NCI-H2107 (cell line): ENCODE measurements at places on chromosomes 5 and 9.

- no peak for DNase-seq
Measured at GRCh38 chr9:110555551-110556331, 23.8 kb downstream of the SVEP1 start.

GRCh38 chr5:60196385-60197113 is 303.0 kb upstream of the PDE4D start:
- no peak for DNase-seq

DNA sequence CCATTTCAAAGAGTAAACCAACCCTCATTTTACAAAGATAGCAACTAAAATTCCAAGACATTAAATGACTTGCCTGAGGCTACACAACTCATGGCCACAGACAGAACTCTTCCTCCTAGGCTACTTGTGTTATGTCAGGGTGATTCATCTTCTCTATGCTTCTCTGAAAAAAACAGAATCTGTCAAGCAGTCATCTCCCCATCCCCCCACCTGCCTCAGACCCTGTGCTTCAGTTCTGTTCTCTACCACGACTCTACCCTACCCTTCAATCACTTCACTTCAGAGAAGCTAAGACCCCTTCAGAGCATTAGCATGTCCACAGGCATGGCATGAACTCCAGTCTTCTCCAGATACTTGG is 277.7 kb upstream of the PTGER4 start:
- no peak for DNase-seq

GRCh38 chr5:139068494-139069151 is 129.5 kb downstream of the SIL1 start:
- DNase-seq = no peak

DNA sequence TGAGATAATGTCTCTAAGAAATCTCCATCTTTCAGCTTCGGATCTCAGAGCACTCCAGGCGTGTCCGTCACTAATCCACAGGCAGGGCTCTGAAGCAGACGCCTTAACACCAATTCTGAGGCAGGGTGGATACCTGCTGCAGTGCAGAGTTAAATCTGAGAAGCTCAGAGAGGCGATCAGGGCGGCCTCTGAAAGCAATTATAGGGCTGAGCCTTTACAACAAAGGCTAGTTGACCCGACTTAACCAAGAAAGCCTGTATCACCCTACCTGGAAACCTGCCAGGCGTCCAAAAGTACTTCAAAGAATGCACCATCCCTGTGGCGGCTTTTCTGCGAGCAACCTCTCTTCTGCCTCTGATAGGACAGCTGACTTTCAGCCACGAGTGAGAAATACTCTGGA is 134.8 kb upstream of the MSX2 start:
- no peak for DNase-seq

DNA sequence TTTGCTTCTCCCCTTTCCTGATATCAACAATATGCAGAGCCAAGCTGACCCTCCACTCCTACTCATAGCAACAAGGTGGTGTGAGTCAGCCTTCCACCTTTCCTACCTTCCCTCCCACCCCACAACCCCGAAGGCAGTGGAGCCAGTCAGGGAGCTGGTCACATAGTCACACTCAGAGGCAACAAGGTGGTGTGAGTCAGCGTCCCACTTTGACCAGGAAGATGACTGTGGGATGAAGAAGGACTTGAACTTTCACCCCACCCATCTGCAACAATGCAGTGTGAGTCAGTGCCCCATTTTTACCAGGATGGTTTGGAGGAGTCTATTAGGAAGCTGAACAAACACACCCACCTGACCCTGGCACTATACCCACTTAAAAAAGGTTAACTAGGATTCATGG is 30.1 kb upstream of the ZNF782 start:
- DNase-seq = no peak
